ENCODE measurements at places on chromosomes 1 and 21. TPM values are rescaled to one million over a fixed set of nuclear protein-coding genes. Genes with fewer than 3 reads are reported as not detected.

GRCh38 chr1:118990513-118991152, 2.5 kb upstream of the TBX15 start:
- no peak overlapping the region for H3K27ac ChIP-seq
- H3K4me3 ChIP-seq: peak overlapping the region; percentile 62
- DNase-seq: no peak
- peaks cover 38% of the 10 kb centered on the region for H3K4me1 ChIP-seq
- H3K27me3 ChIP-seq: peaks cover 100% of the 10 kb centered on the region

GRCh38 chr21:35599164-35599563, 461.2 kb downstream of the SETD4 start:
- H3K4me3 ChIP-seq: no peak overlapping the region
- H3K36me3 ChIP-seq: no peaks in the 10 kb centered on the region
- no peaks in the 10 kb centered on the region for H3K4me1 ChIP-seq

Gene GALE
- total RNA-seq: 47.1 TPM

- H3K4me3 ChIP-seq: no peak overlapping the region
- DNase-seq: no peak
- H3K27ac ChIP-seq: no peak overlapping the region
- peaks cover 3% of the 10 kb centered on the region for H3K4me1 ChIP-seq
Observed at GRCh38 chr1:200354243-200354642, 55.6 kb downstream of the ZNF281 start.

DNA sequence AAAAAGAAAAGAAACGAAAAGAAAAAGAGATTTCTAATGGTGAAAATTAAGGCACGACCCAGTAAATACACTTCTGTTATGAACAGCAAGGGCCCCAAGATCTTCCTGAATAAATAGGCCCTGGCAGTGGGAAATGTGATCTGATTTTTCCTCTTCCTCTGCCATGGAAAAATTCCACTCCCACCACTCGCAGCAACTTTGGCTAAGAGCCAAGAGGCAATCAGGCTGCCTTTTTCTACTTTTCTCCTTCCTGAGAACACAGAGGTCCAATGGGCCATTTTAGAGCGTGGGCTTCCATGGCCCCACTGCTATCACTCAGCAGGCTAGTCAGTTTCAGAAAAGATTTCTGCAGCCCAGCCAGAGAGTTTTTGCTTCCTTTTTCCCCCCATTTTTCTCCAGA, 33.7 kb upstream of the AK4 start:
- no peak overlapping the region for H3K27ac ChIP-seq
- no peaks in the 10 kb centered on the region for H3K36me3 ChIP-seq
- no peaks in the 10 kb centered on the region for H3K27me3 ChIP-seq
- DNase-seq: no peak

Gene NID1
- 90.3 TPM for total RNA-seq

Gene RUNX3
- total RNA-seq: 0.16 TPM

DNA sequence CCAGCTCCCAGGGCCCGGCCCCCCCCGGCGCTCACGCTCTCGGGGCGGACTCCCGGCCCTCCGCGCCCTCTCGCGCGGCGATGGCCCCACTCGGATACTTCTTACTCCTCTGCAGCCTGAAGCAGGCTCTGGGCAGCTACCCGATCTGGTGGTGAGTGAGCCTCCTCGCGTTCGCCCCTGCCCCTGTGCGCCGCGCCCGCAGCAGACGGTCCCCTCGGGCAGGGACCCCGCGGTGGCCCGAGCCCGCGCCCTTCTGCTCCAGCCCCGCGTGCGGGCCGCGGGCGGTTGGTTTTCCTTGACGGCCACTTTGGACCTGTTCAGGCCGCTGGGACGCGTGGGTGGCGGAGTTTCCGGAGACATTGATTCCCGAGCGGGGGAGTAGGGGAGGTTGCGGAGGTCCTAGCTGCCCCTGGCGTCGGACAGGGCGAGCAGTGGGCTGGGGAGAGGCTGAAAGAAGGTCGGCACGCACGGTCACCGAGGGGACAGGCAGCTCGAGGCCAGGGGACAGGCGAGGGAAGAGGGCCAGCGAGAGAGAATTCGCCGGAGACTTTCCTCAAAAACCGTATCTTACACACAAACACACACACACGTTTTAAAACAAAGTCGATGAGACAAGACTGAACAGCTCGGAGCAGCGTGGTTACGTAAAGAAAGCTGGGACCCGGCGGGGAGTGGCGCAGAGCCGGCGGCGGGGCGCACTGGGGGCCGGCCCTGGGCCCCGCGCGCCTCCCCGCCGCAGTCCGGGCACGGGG, 427 bp downstream of the WNT3A start:
- peaks cover 92% of the 10 kb centered on the region for H3K27me3 ChIP-seq
- DNase-seq: no peak
- no peaks in the 10 kb centered on the region for H3K36me3 ChIP-seq
- no peak overlapping the region for H3K27ac ChIP-seq

DNA sequence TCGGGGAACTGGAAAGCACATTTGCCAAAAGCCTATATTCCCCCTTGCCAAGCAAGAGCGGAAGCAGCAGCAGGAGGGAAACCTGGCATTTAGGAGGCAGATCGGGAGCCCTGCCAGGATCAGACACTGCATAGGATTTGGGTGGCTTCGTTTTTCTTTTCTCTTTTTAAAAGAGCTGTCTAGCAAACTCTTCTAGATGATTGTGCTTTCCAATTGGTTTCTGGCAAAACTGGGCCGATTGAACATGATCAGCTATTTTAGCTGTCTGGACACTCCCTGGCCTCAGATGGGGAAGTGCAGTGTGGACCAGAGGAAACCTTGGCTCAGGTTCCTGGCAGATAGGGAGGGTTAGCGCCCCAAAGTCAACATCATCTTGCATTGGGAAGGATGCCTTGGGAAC, 414.0 kb upstream of the KAZN start:
- no peaks in the 10 kb centered on the region for H3K36me3 ChIP-seq
- no peak for DNase-seq
- no peak overlapping the region for H3K27ac ChIP-seq
- H3K4me1 ChIP-seq: peaks cover 33% of the 10 kb centered on the region
- H3K27me3 ChIP-seq: peaks cover 3% of the 10 kb centered on the region

Gene NPHS2
- not detected for total RNA-seq

DNA sequence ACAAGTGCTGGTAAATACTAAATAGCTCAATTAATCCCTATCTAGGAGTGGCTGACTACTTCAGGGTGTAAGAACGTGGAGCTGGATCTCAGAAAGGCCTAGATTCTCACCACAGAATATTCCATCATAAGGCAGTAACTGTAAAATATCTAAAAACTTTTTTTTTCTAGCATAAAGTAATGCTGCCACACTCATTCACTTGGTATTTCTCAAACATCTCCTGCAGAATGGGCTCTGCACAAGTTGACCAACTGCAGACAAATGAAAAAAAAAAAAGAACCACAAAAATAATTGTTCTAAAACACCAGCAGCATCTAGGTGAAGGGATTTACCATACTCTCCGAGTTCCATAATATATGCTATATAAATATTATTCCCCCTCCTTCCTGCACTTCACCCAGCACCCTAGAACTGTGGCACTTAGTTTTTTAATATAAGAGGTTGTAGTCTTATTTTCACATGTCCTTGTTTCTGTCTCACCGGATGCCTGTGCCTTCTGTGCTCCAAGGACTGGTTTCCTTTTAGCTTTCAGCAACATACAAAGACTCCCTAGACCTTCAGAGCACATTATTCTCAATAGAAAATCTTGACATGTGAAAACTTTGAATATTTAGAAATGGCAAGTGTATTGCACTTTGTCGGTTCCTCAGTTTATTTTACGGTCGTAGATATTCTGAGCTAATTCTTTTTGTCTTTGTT, 8.9 kb downstream of the VSIG8 start:
- H3K27me3 ChIP-seq: peaks cover 91% of the 10 kb centered on the region
- H3K4me1 ChIP-seq: peaks cover 11% of the 10 kb centered on the region
- DNase-seq: no peak
- H3K27ac ChIP-seq: no peak overlapping the region
- H3K36me3 ChIP-seq: no peaks in the 10 kb centered on the region

DNA sequence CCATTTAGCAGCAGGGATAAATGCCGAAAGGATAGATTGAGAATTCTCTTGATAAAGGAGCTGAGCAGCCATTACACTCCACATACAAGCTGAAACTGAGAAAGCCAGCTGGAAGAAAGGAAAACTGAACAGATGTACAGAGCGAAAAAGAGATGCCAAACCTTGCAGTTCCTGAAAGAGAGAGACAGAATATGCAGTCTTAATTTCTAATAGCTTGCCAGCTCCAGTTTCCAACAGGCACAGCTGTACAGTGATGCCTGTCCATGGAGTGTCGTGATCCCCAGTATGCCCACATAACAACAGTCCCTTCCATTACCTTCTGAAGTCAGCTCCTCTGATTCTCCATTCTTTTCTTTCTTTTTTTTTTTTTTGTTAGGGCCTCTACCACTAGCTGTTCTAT, 22.7 kb downstream of the ABL2 start:
- no peak for DNase-seq
- peaks cover 16% of the 10 kb centered on the region for H3K4me1 ChIP-seq
- no peak overlapping the region for H3K4me3 ChIP-seq
- no peak overlapping the region for H3K27ac ChIP-seq

GRCh38 chr1:175364424-175365076, 172.0 kb upstream of the KIAA0040 start:
- no peak overlapping the region for H3K27ac ChIP-seq
- no peaks in the 10 kb centered on the region for H3K4me1 ChIP-seq
- H3K36me3 ChIP-seq: no peaks in the 10 kb centered on the region
- no peak for DNase-seq
